ENCODE measurements at places on chromosomes 5 and 9.

GRCh38 chr5:624951-625230 lies 12.8 kb downstream of the CEP72 start:
- no peak for DNase-seq

DNA sequence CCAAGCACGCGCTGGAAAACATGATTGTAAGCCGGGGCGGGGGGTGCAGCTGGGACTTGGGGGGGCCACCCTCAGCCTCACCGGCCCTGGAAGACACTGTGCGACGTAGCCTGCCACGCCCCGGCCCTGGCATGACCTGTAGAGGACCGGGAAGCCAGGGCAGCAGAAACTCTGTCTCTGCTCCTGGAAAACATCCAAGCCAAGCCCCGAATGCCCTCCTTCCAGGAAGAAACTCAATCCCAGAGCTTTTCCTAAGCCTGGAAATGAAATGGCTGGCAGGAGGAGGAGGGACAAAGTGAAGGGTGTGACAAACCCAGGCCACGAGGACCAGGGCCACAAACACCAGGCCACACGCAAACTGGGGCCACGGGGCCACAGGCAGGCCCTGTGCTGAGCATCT lies 55.4 kb downstream of the KCNT1 start:
- DNase-seq, result no peak

DNA sequence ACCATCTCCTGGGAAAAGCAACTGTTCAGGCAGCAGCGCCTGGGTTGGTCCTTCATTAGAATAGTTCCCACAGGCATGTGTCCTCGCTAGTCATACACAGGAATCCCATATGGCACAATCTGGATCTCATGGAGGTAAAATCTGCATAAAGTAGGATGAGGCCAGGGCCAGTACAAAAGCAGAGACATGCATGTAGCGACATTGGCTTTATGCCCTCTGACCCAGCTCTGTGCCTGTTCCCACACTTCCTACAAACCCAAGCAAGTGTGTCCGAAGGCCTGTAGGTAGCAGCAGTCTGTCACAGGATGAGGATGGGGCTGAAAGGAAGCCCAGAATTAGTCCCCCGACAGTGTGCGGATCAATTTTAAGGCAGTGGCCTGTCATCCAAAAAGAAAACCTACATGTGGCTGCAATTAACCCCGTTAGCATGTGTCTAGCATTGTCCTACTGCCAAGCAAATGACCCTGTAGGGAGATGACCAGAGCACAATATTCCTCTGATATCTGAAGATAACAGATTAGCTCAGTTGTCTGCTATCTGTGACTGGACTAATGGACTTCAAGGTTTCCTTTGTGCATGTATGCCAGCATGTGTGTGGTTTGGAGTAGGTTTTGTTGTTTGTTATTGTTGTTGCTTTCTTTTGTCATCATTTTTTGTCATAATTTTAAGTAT lies 178.8 kb downstream of the TMEM161B start:
- DNase-seq, result no peak

DNA sequence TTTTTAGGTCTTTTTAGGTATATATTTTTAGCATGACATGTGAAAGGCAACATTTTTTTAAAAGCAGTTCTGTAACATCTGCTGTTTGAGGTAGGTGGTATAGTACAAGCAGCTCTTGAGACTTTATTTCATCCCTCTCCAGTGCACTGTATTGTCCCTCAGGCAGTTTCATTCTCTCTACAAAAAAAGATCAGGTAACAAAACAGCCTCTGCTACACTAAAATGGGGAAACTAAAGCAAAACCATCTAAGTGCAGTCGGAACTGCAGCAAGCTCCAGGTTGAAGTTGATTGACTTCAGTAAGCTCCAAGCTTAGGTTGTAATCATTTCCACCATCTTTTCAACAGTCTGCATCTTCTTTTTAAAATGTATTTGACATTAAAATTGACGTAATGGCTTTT lies 195.6 kb downstream of the DEPDC1B start:
- no peak for DNase-seq

DNA sequence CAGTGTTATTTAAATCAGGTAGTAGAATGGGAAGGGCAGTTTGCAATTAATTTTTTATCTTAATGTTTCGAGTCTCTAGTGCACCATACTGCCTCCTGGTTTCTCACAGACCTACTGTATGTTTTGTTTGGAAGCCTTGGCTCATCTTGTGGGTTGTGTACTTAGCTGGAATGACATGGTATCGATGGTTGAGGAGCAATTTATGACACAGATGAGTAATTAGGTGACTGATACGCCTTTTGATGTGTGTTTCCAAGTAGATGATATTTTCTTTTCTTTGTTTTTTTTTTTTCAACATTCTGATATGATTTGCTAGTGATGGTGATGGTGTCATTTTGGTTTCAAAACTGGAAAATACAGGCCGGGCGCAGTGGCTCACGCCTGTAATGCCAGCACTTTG lies 16.1 kb downstream of the BASP1 start:
- no peak for DNase-seq

GRCh38 chr9:4420351-4420750 lies 69.9 kb upstream of the SLC1A1 start:
- DNase-seq, result no peak

- DNase-seq, result no peak
Observed at GRCh38 chr5:32278406-32278805, 34.3 kb downstream of the MTMR12 start.

GRCh38 chr5:125298746-125299379 lies 552.4 kb upstream of the ZNF608 start:
- no peak for DNase-seq

- DNase-seq, result no peak
Observed at GRCh38 chr5:174601946-174602345, 122.4 kb upstream of the MSX2 start.

DNA sequence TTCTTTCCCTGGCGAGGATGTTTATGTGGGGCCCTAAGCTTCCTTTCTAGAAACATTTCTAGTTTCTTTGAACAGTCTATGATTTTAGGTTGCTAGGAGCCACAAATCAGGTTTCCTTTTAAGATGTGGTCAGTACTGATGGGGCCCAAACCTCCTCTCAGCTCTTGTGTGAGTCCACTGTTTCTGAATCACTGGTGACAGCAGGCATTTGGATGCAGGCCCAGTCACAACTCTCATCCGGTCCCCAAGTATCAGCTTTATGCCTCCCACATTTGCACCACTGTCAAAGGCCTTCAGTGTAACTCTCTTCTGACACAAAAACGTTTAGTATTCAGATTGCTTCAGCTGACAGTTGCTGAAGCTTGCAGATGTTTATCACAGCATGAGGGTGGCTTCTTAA lies 7.8 kb downstream of the DMRT2 start:
- no peak for DNase-seq

DNA sequence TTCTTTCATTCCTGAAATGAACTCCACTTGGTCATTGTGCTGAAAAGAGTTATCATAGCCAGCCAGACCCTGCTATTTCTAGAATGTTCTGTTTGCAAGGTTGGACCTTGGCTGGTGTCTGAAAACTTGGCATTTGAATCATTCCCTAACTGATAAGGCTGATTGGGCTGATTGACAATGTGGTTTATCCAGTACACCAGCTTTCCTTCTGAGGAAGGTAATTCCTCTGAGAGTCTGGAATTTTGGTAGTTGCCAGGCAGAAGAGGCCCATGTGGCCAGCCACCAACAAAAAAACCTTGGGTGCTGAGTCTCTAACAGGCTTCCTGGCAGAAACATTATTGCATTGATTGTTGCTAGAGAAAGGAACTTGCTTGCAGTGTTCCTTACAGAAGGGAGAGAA lies 15.3 kb downstream of the SEC61B start:
- no peak for DNase-seq

- no peak for DNase-seq
Observed at GRCh38 chr9:127293767-127294166, 29.2 kb downstream of the GARNL3 start.

GRCh38 chr5:115169487-115170133 lies at the start of gene TRIM36:
TSS of gene TRIM36 (minus strand) at chr5:115169908. CDS start at chr5:115169634, 274 bp downstream.
- DNase-seq, result peak; percentile 89

DNA sequence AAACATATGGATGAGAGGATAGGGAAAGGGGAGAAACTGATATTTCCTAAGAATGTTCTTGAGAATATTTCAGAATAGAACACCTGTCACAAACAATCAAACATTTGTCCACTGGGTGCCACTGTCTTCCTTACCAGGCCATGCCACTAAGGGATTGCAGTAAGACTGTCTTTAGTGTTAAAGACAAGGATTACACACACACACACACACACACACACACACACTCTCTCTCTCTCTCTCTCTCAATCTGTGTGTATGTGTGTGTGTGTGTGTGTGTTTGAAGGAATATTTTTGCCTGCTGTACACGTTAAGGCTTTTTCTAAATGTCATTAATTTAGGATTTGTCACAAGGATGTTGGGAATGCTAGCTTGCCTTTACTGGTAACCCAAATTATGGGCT lies 54.4 kb downstream of the CCDC192 start:
- DNase-seq, result no peak

DNA sequence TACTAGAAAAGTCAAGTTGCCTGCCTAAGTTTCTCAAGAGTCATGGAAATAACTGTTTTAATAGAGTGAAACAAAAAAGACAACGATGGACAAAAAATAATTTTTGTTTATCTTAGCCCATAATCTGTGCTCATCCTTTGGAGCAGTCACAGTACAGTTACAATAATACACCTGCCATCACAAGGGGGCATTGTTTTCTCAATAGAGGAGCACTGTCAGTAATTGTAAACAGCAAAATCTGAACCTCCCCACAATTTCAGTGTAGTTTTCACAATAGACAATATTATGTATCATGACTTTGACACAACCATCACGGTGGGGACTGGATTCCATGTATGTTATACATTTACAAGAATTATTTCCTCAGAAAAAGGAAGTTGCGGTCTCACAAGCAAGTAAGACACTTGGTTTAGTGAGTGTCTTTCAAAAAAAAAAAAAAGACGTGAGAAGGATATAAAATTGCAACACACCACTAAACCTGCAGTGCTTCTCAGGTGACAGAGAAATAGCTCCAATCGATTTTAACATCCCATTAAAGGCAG lies 586.3 kb downstream of the PTPRD start:
- DNase-seq, result no peak

- DNase-seq, result no peak
Observed at GRCh38 chr5:85249204-85249603, 864.5 kb upstream of the EDIL3 start.

GRCh38 chr9:71746023-71746757 lies 22.1 kb downstream of the CEMIP2 start:
- DNase-seq, result no peak

GRCh38 chr9:123438821-123439220 lies 82.8 kb downstream of the CRB2 start:
- no peak for DNase-seq

DNA sequence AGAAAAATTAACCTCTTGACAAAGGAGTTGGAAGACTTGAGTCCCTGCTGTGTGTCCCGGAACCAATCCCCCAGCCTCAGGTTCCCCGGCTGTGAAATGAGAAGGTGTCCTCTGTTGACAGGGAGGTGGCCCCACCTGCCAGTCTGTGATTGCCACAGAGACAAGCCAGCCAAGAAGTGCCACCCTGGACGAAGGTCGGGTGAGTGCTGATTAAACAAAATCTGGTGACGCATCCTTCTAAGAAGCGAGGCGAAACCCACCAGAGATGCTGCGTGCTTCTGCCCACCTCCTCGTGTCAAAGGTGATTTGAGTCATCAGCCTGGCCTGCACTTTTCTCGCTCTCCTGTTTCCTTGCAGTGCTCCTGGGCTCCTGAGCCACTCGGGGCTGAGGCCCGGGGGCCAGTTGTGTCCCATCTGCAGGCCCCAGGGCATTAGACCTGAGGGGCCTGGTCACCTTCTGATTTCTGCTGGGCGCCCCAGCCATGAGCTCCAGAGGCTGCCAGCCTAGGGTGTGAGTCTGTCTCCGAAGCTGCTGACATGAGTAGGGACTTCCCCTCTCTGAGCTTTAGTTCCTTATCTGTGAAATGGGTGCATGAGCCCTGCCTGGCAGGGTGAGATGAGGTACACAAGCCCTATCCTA lies 28.7 kb downstream of the NEK6 start:
- DNase-seq, result peak; percentile 73

DNA sequence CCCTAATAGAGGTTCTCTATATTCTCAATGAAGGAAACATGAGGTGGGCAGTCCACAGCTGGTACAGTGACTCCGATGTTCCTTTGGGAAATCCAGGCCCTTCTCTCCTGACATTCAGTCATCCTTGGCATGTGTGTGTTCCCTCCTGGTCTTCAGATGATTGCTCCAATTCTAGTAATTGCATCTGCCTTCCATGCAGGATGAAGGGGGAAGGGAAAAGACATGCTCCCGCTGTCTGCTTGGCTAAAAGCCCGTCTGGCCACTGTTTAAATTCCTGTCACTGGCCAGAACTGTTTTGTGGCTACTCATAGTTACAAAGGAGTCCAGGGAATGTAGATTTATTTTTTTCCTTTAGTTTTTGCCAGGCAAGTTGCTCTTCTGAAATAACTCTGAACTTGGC lies 65.0 kb downstream of the MAST4 start:
- no peak for DNase-seq

- DNase-seq, result no peak
Observed at GRCh38 chr5:162786234-162786633, 651.2 kb upstream of the CCNG1 start.

- no peak for DNase-seq
Observed at GRCh38 chr5:14035859-14036503, 91.5 kb upstream of the DNAH5 start.

- no peak for DNase-seq
Observed at GRCh38 chr9:77375956-77376532, 198.7 kb downstream of the VPS13A start.

GRCh38 chr9:22073349-22073748 lies 64.2 kb upstream of the CDKN2B start:
- no peak for DNase-seq

DNA sequence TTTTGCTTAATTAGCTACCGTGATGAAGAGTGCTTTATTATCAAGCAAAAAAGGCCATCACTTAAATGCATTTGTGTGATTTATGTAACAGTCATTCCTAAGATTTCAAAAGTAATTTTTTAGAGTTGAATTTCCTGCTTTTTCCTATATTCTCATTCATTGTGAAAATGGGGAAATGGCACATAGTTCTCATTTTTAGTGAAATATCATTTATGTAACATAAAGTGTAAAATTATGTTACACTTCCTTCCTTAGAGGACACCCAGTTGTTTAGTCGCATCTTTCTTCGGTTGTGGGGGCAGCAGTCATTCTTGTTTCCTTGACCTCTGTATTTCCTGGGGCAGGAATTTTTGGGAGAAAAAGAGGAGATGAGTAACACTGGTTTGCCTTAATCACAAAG lies 142.8 kb downstream of the MAST4 start:
- DNase-seq, result no peak

- DNase-seq, result no peak
Observed at GRCh38 chr9:123441769-123442168, 85.8 kb downstream of the CRB2 start.

DNA sequence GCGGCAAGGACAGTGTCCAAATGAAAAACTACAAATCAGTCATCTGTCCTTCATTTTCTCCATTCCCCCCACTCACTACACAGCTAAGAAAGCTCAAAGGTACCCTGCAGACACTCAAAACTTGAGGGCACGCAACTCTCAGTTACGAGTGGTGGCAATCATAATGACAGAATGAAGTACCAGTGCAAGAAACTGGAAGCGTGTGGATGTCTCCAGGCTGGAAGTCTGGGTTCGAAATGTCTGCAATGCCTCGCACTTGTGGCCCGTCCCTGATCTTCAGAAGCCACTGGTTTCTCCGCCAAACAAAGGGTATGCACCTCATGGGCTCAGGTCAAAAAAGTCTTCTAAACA lies 597 bp upstream of the CENPH start:
- DNase-seq, result no peak

GRCh38 chr9:37415011-37415719 lies 7.3 kb upstream of the GRHPR start:
- DNase-seq, result peak; percentile 84

GRCh38 chr9:93134015-93134739 lies at the start of gene NINJ1:
TSS of gene NINJ1 (minus strand) at chr9:93134251. CDS start at chr9:93134217, 34 bp downstream.
- peak; percentile 88 for DNase-seq

GRCh38 chr9:98171176-98171925 lies 21.1 kb downstream of the CORO2A start:
- no peak for DNase-seq

Data from stimulated activated CD4-positive, alpha-beta T cell treated with anti-CD3 and anti-CD28 coated beads, Interleukin-4, amount 100 ng/mL, for 24 hours (primary cell).